Mesendoderm (in vitro differentiated cells): ENCODE measurements at places on chromosomes 13 and 19.

DNA sequence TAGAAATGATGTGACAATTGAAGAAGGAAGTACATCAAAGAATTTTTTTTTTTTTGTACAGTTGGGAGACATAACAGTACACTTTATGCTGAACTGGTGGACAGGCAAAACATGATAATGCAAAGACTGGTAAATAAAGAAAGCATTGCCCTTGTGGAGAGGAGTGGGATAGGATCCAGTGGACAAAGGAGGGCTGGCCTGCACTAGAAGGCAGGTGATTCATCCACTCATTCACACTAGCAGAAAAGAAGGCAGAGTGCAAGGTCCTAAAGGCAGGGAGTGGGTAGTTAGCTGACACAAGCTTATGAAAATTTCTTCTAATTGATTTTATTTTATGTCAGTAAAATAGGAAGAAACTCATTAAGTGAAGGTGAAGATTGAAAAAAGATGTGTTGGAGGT is 17.6 kb upstream of the NALCN start:
- DNase-seq: no peak
- H3K27ac ChIP-seq: no peak overlapping the region
- no peaks in the 10 kb centered on the region for H3K36me3 ChIP-seq
- H3K4me1 ChIP-seq: no peaks in the 10 kb centered on the region
- no peak overlapping the region for H3K4me3 ChIP-seq

DNA sequence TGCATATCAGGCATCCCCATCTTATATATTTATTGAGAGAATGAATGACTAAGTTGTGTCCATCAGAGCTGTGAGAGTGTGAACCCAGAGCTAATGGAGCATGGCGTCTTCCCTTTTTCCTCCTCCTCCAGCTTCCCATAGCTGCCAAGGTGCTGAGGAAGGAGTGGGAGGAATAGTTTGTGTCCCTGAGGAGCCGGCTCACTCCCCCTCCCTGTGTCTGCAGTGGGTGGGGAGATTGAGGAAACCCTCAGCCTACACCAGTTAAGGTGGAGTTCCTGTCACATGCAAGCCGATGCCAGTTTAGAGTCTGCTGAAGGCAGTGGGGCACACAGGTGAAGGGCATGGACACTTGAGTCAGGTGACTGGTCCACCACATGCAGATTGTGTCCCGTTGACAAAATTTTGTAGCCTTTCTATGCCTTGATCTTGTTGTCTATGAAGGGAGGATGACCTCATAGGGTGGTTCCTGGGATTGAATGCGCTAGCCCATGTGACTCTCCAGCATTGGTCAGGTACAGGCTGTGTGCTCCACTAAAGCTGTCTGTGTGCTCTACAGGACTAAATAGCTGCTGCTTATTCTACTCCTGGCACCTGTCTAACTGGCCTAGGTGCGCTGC is 47.6 kb upstream of the GPI start:
- no peaks in the 10 kb centered on the region for H3K36me3 ChIP-seq
- H3K27ac ChIP-seq: no peak overlapping the region
- H3K4me3 ChIP-seq: no peak overlapping the region
- DNase-seq: peak; percentile 31
- no peaks in the 10 kb centered on the region for H3K4me1 ChIP-seq

DNA sequence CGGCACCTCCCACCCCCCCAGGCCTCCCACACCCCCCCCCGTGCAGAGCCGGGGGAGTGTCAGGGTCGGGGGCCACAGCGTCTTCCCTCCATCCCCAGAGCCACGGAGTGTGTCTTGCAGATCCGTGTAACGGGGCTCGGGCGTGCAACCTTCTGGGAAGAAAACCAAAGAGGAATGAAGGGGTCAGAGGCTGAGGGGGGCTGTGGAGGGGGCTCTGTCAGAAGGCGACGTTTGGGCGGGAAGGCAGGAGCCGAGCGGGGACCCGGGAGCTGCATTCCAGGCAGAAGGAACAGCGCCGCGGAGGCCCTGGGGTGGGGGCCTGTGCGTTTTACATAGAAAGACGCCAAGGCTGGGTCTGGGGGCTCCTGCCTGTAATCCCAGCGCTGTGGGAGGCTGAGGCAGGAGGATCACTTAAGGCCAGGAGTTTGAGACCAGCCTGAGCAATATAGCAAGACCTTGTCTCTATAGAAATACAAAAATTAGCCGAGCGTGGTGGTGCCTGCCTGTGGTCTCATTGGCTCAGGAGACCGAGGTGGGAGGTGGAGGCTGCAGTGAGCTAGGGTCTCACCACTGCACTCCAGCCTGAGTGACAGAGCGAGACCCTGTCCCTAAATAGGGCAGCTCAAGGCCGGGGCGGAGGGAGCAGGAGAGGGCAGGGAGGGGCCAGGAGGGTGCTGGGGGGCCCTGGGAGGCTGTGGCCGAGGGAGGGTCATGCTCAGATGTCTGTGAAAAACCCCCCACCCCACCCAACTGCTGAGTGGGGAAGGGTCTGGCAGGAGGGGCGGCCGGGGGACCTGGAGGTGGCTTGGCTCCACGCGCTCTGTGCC is 27.8 kb downstream of the ARID3A start:
- no peaks in the 10 kb centered on the region for H3K27me3 ChIP-seq
- no peak overlapping the region for H3K4me3 ChIP-seq
- H3K4me1 ChIP-seq: peaks cover 26% of the 10 kb centered on the region

DNA sequence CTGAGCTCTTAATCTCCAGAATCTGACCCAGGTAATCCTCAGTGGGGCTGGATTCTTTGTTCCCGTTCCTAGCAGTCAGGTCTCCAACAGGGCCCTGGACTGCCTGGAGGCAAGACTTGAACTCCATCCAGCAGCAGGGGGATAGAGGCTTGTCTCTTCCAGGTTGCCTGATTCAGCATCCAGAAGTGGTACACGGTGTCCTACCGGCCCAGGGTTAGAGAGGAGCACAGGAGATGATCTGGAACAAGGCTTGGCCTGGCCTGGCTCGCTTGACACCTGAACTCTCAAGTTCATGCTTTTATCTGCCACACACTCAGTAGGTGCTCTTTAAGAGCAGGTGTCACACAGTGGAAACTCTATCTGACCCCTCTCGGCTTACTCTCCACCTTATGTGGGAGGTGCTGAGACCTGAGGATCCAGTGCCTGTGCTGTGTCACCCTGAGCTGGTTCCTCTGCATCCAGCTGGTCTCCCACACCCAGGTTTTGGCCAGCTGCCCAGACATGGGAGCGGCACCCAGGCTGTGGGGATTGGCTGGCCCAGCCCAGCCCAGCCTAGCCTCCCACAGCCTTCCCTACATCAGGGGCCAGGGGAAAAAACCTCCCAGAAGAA is at the start of gene CYP4F3:
Gene CYP4F3 (plus strand): TSS at position 604 of the 610 bp plus-strand sequence. CDS start 519 bp downstream, outside the sequence.
- no peaks in the 10 kb centered on the region for H3K4me1 ChIP-seq
- no peak within 1 kb of the TSS for H3K4me3 ChIP-seq
- no peaks in the 10 kb centered on the region for H3K27me3 ChIP-seq
- H3K27ac ChIP-seq: no peak within 1 kb of the TSS

DNA sequence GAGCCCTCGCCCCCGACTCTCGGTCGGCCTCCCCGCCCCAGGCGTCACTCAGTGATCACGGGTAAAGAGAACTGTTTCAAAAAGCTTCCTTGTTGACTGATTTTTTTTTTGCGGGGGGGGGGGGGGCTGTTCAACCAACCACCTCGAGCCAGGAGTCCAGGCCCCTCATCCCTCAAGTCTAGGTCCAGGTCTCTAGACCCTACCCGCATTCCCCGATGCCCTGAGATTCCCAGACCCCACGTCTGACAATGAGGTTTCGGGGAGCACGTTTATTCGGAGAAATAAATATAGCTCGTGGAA is 4.3 kb downstream of the HRC start:
- H3K27ac ChIP-seq: no peak overlapping the region
- H3K4me1 ChIP-seq: peaks cover 10% of the 10 kb centered on the region
- no peaks in the 10 kb centered on the region for H3K36me3 ChIP-seq

GRCh38 chr13:99507986-99508385 is 6.7 kb downstream of the TM9SF2 start:
- no peak overlapping the region for H3K4me3 ChIP-seq
- peaks cover 3% of the 10 kb centered on the region for H3K36me3 ChIP-seq
- H3K27me3 ChIP-seq: no peaks in the 10 kb centered on the region
- H3K27ac ChIP-seq: no peak overlapping the region
- no peak for DNase-seq

- DNase-seq: peak; percentile 74
- H3K27me3 ChIP-seq: no peaks in the 10 kb centered on the region
- H3K36me3 ChIP-seq: peaks cover 5% of the 10 kb centered on the region
Measured at GRCh38 chr19:17103177-17103576, 27.6 kb downstream of the MYO9B start.

GRCh38 chr13:36251526-36251925 is 37.2 kb upstream of the SOHLH2 start:
- no peaks in the 10 kb centered on the region for H3K36me3 ChIP-seq
- no peaks in the 10 kb centered on the region for H3K4me1 ChIP-seq
- DNase-seq: no peak
- no peak overlapping the region for H3K4me3 ChIP-seq

DNA sequence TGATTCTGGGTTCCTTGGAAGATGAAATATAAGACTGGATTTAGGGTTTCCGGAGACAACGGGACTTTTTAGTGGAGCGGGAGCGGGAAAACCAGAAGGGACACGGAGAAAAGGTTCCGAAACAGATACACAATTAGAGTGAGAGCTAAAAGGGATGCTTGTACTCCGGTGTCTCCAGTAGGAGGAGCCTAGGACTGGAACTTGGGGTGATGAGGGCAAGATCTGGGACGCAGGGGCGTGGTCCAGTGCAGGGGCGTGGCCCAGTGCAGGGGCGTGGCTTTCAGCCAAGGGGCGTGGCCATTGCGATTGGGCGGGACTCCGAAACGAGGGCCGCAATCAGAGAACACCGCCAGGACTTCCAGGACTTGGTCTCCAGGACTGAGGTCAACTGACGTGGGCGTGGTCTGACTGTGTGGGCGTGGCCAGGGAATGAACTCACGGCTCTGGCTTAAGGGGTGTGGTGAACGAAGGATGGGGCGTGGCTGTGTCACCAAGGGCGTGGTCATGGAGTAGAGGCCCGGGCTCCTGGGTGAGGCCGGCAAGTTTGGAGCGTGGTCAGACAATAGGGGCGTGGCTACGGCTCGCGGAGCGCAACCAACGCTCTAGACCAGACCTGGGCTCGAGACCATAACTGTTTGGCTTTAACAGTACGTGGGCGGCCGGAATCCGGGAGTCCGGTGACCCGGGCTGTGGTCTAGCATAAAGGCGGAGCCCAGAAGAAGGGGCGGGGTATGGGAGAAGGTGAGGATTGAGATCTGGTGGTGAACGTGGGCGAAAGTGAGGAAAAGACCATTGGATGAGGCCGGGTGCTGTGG is at the start of gene DKKL1:
Gene DKKL1 (plus strand): TSS at position 610 of the 815 bp plus-strand sequence. CDS start 122 bp downstream, at position 732.
- no peaks in the 10 kb centered on the region for H3K27me3 ChIP-seq
- peaks cover 3% of the 10 kb centered on the region for H3K36me3 ChIP-seq
- H3K4me1 ChIP-seq: no peaks in the 10 kb centered on the region
- peak; percentile 100 for DNase-seq

DNA sequence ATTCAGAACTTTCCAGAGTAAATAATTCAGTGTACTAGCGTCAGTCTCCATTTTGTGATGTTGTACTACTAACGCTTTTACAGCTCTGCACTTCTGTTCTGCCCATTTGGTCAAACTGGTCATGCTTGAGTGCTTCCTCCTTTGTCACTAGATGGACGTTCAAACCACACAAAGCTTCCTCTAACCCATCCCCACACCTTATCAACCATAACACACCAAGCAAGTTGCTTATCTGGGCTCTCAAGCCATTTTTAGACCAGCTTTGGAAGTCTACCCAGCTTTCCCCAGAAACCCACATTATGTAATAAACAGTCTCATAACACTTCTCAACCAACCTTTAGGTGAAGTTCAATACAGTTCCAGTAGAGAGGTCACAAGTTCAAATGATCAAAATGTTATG is 2.3 kb upstream of the ZNF347 start:
- peaks cover 2% of the 10 kb centered on the region for H3K4me1 ChIP-seq
- H3K36me3 ChIP-seq: no peaks in the 10 kb centered on the region
- no peak overlapping the region for H3K27ac ChIP-seq
- H3K4me3 ChIP-seq: no peak overlapping the region

DNA sequence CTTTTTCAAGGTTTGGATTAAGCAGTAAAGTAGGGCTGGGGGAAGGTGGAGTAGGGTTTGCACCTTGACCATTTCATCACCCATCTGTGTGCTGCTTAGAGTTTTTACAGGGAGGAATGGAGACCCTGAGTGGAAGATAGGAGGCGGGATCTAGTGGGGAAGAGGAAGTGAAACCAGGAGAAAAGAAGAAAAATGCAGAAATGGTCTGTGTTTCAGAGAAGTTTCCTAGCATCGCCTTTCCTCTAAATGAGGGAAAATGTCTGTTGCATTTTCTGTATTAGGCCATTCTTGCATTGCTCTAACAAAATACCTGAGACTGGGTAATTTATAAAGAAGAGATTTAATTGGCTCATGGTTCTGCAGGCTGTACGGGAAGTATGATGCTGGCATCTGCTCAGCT is 64.1 kb downstream of the TPT1 start:
- H3K27ac ChIP-seq: no peak overlapping the region
- no peak for DNase-seq
- H3K36me3 ChIP-seq: no peaks in the 10 kb centered on the region
- H3K4me3 ChIP-seq: no peak overlapping the region
- H3K27me3 ChIP-seq: no peaks in the 10 kb centered on the region

DNA sequence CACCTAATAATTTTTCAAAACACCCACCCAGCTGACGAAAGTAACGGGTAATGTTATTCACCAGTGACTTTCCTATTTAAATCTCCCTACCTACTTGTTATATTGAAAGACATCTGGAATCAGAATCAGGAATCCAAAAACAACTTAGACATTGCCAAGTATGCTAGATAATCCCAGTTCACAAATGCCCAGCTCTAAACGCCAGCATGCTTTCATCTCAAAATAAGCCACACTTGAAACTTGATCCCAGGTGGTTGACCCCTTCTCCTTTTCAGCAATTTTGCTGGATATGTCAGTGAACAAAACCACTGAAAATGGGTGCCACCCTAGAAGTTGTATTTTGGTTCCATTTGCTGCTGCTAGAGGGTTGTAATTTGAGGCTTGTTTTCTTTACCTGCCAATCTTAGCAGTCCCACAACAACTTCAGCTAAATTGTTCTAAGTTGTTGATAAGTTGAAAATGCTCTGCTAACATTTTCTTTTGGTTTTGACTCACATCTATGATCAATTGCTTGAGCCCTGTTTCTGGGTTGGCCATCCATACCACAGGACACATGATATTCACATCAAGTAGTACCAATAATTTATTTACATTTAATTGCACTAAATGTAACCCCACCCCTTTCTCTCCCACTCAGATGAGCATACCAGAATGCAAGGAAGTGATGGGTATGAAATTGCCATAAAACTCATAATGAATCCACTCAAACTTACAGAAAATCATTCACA is 66.4 kb downstream of the DCT start:
- no peaks in the 10 kb centered on the region for H3K4me1 ChIP-seq
- no peak overlapping the region for H3K27ac ChIP-seq
- no peaks in the 10 kb centered on the region for H3K36me3 ChIP-seq
- H3K27me3 ChIP-seq: no peaks in the 10 kb centered on the region

- no peak overlapping the region for H3K4me3 ChIP-seq
Measured at GRCh38 chr13:23921451-23921888, 24.2 kb upstream of the C1QTNF9B start.

- H3K4me3 ChIP-seq: no peak overlapping the region
- DNase-seq: no peak
- H3K27ac ChIP-seq: no peak overlapping the region
- peaks cover 5% of the 10 kb centered on the region for H3K4me1 ChIP-seq
Measured at GRCh38 chr19:2089001-2089711, 7.0 kb downstream of the MOB3A start.
